ENCODE measurements at places on chromosomes 16 and 17.

GRCh38 chr16:67457611-67458010 lies 23.3 kb downstream of the ATP6V0D1 start:
- DNase-seq, result no peak

GRCh38 chr17:45431531-45432404 lies 902 bp downstream of the ARHGAP27 start:
- DNase-seq, result no peak

DNA sequence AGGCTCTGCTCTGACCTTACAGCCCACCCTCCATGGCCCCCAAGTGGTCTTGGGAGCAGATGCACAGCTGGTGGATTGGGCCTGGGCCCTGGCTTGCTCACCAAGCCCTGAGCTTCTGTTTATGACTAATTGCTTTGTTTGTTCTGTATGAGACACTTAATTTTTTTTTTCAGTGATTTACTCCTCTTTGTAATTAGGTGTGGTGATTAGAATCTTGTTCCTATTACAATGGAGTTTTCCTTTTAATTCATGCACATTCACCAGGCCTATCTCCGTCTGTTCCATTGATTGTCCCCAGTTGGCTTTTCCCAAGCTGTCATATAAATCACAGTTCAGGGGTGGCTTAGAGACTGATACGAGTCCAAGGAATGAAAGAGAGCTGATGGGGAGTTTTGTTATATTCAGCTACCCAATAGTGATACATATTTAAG lies 242.3 kb downstream of the CCDC182 start:
- no peak for DNase-seq

GRCh38 chr16:78584991-78585390 lies 485.5 kb downstream of the WWOX start:
- DNase-seq, result no peak

DNA sequence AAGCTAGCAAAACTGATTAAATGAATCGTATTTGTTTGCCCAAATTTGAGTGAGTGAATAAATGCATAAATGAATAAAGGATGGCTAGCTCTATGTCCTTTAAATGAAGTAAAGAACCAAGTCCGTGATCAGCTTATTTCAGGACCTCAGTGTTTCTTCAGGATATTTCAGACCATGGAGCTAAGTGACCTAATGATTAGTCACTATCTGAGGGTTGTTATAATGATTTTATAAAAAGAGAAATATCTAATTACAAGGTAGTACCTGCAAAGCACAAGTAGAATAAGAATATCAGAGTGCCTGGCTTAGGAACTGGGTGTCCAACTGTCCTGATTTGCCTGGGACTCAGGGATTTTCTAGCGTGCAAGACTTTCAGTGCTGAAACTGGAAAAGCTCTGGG lies 12.5 kb downstream of the KCNJ2 start:
- DNase-seq, result no peak

DNA sequence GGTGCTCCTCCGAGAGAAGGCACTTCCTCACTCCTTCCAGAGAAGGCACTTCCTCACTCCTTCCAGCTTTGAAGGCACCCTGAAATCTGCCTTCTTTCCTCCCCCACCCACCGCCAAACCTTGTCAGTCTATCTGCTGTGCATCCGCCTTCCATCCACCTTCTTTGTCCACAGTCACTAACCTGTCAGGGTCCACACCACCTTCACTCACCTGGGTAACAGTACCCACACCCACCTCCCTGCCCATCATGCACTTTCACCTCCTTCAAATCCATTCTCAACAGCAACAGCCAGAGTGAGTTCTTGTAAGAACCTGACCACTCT lies 5.2 kb downstream of the CCDC102A start:
- DNase-seq, result no peak

DNA sequence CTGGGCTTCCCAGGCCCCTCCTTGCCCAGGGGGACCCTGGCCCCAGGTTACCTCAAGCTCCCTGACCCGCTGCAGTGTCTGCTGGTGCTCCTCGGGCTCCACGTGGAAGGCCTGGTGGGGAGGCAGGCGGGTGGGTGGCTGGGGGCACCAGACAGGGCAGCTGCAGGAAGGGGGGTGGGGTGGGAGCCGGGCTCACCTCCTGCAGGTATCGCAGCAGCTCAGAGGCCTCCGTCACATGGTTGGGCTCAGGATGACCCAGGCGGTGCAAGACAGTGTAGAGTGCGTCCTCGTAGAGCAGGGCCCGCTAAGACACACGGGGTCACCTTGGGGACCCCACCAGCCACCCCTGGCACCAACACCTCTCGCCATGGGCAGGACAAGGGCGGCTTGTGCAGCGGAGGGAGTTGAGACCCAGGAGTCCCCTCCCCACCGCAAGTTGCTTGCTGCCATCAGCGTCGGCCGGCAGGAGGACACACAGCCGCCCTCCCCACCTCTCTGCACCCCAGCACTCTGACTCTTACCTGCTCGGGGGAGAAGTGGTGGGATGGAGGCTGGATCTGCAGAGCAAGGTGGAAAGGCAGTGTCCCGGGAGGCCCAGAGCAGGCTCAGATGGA lies 1.1 kb downstream of the UNC13D start:
- no peak for DNase-seq

DNA sequence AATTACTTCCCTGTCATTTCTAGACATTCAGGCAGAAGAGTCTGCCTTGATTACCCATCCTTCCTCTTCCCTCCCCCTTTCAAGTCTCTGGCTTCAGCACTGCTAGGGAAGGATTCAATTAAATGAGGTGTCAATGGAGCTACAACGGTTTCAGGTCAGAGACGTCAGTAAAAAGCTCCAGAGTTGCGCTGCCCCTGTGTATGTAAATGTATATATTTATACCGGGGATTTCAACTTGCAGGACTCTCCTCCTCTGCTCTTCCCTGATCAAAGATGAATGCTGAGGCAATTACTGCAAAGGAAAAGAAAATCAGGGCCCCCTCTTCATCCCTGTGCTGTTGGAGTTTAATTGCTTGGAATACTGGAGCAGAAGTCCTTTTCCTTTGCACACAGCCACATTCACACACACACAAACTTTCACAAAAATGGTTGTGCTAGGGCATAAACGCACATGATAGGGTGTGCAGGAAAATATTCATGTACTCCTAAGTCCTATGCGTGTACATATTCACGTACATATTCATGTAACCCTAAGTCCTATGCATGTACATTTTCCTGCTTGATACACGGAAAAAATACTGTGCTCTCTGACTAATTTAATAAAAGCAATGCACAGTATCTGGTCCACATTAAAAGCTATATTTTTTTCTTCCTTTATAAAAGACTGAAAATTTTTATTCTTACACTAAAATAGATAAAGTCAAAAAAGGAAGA lies 129.7 kb upstream of the PMFBP1 start:
- no peak for DNase-seq

DNA sequence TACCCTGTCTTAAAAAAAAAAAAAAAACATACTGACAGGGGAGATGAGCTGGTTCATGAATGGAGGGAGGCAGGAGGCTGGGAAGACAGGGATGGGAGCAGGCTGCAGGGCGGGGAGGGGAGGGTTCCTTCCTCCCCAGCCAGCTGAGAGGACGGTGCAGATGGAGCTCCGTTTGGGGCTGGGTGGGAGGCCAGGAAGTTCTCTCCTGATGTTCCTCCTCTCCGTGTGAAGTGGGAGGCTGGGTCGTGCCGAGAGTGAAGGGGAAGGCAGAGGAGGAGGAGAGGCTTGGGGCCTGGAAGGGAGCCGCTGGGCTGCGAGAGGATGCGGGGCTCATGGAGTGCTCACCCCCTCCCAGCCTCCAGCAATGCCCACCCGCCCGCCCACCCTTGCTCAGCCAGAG lies 21.3 kb downstream of the SBK1 start:
- no peak for DNase-seq

GRCh38 chr17:56899403-56899802 lies 14.4 kb downstream of the TRIM25 start:
- no peak for DNase-seq

- DNase-seq, result no peak
Observed at GRCh38 chr17:79944821-79945391, 90.8 kb downstream of the TBC1D16 start.

- DNase-seq, result no peak
Observed at GRCh38 chr17:80703142-80703478, 158.5 kb downstream of the RPTOR start.

DNA sequence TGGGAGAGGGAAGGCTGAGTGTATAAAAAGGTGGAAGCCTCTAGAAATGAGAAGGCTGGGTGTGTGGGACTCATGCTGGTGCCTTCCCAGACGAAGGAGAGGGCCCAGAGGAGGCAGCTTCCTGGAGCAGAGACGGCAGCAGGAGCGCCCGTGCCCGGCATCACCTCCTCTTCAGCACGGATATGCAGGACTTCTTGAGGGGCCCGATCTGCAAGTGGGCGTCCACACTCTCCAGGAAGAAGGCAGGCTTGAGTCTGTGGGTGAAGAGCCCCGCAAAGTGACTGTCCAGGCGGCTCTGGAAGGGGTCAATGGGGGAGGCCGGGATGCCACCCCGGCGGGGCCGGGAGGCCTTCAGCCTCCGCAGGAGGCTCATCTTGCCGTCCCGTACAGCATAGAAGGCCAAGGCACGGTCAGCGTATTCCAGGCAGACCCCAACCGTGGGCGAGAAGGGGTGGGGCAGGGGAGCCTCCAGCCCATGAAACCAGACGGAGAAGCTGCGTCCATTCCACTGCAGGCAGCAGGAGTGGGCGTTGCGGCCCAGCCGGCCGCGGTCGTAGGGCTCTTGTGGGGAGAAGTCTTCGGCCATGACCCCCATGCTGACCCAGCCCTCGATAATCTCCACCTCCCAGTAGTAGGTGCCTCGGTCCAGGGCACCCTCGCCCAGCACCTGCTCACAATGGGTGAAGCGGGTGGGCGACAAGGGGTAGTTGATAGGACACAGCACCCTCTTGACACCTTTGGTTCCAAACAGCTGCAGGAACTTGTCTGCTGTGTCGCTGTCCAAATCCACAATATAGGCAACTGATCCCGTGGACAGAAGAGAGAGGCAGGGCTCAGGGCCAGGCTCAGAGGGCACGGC lies 3.8 kb downstream of the TRIM47 start:
- DNase-seq, result no peak

DNA sequence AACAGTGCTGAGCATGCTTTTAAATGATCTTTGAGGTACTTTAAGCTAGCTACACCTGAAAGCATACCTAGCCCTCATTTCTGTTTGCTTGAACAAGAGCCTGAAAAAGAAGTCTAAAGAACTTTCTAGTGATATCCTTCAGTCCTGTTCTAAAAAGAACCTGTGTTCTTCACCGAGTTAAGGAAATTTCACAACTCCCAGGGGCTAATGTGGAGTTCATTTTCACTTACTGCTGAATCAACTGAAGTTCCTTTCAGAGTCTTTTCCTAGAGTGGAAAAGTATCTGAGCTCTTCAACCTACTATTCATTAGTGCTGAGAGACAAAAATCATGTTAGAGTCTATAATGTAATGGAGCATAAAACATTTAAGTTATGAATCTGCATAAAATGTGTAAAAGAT lies 66.9 kb downstream of the CHD9 start:
- no peak for DNase-seq

DNA sequence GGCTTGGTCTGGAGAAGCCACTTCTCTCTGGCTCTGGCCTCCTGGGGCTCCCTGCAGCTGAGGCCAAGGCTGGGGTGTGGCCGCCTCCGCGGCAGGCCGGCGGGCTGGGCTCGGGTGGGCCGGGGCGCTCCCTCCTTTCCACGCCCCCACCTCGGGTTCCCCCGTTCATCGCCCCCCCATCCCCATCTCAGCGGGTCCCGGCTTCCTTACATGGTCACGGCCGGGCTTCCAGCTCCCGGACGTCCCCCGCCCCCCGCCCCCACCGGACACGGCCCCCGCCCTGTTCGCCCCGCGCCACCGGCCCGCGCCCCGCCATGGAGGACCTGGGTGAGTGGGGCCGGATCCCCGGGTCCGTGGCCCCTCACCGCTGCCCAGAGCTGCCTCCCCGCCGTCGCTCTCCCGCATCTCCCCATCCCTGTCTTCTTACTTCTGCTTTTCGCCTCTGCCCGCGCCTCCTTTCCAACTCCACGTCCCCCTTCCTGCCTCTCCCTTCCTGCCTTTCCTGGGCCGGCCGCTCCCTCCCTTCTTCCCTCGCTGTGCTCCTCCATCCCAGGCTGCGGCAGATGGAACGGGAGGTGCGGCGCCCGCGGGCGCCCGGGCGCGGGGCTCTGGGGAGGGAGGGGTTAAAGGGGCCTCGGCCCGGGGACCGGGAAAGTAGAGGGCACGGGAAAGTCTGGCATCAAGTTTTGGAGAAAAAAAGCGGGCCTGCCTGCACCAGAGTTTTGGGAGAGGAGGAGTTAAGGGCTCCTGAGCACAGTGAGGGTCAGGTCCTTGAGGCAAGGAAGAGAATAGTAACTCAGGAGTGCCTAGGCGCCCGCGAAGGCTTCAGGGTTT lies at the start of gene TGFB1I1:
TSS of gene TGFB1I1 (plus strand) at position 278 of the 834 bp plus-strand sequence. CDS start at position 315, 37 bp downstream.
- DNase-seq, result no peak

DNA sequence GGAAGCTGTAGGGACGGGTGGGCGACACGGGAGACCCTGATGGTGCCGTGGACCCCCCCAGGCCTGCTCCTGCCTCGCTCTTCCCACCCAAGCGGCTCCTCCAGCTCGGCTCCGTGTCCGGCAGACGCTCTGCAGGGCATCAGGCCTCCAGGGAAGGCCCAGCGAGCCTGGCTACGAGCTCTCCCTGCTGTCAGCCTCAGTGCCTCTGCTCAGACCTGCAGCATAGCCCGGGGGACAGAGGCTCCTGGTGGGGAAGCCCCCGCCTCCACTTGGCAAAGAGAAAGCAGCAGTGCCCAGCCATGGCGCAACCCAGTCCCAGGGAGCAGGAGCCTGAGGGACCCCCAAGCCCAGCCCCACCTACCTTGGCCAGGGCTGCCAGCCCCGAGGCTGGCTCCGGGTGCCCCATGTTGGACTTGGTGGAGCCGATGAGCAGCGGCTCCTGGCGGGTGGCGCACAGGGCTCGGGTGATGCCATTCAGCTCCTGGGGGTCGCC lies 5.9 kb downstream of the FASN start:
- no peak for DNase-seq

GRCh38 chr17:17699491-17699890 lies 18.2 kb downstream of the RAI1 start:
- DNase-seq, result no peak

DNA sequence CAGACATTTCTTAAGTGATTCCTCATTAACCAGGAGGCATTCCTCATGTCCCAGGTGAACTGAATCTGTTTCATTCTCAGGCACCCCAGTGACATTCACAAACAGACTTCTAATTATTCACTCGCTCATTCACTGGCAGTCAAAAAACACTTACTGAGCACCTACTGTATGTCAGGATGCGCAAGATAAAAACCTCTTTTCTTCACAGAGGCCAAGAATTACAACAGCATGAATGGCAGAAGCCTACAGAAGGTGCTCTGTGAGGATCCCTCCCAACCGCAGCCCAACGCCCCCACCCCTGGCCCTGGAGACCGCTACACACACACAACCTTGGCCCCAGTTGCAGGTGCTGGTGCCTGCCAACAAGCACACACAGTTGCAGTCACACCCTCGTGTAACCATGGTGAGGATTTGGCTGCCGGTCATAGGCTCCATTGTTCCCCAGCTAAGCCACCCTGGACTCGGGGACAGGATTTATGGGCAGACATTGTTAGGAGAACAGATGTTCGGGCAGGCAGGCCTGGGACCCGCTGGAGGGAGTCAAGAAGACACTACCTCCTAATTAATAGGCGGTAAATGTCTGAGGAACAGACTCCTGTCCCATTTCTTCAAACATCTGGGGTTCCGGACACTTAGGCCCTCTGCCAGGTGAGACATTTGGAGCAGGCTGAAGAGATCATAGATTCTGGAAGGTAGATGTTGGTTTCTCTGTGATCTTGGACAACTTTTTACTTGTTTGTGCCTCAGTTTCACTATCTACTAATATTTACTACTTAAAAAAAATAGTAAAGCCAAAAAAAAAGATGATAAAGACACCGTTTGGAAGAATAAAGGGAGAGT lies 43.2 kb downstream of the CUEDC1 start:
- DNase-seq, result peak; percentile 96

All from putamen (tissue), 1 donor.